ENCODE measurements at places on chromosomes 2 and 18.

- DNase-seq, result no peak
Measured at GRCh38 chr18:61225336-61225735, 107.9 kb upstream of the CDH20 start.

GRCh38 chr2:157744571-157745076 is 116.0 kb upstream of the ACVR1C start:
- DNase-seq, result no peak

DNA sequence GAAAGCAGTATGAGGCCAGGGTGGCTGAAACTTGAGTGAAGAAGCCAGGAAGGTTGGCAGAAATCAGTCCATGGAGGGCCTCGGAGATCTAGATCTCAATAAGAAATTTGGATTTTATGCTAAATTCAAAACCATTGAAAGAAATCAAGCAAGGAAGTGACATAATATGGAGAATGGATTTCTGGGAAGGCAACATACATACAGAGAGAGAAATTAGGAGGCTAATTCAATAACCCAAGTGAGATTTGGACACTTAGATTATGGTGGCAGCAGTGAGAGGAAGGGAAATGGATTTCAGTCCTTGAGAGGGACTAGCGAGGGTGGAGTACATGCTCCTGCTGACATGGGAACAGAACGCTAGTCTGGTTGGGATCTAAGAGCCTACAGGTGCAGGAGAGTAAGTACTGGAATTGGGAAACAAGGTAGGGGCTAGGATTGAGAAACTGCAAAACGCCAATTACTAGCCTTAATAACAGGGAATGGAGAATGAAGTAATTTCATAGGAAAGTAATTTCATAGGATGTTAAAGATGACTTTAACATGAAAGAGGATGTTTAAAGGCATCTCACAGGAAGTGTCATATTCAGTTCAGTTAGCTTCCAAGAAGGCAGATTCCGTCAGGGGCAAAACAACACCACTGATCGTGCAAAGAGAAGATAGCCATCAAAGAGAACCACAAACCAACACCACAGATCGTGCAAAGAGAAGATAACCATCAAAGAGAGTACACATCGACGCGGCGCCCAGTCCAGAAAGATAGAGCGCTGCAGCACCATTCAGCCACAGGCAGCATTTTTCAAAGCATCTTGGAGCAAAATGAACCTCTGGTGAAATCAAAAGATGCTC is 27.2 kb downstream of the CDKL4 start:
- no peak for DNase-seq

GRCh38 chr2:611519-611918 is 65.7 kb downstream of the TMEM18 start:
- DNase-seq, result no peak

- no peak for DNase-seq
Measured at GRCh38 chr2:198417836-198418235, 613.4 kb downstream of the PLCL1 start.

DNA sequence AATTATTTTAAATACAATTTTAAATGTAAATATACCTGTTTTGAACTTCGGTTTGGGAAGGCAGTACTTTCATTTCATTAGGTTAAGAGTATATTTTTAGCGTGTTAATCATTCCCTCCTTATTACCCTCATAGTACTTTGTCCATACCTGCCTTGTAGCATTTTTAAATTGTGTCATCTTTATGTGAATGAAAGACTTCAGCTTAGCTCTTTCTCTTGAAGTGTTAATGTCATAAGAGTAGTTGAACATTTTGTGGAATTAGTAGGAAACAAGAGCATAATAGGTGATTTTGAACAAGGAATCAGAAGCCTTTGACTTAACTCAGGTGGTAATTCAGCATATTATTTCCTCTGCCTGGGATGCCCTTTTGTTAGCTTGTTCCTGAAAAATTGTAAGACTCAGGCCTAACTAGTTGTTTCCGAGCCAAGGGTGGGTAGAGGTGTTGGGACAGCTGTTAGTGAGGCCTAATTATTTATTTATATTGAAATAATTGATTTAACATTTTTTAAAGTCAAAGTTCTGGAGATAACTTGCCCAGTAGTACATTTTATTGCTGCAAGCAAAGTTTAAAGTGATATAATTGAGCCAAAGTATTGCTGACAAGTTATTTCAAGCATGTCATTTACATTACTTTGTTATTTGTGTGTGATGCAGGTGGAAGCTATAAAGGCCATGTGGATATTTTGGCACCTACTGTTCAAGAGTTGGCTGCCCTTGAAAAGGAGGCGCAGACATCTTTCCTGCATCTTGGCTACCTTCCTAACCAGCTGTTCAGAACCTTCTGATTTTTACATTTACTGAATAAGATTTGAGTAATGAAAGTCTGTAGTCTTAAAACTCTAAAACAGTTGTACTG is 38.7 kb downstream of the DDX1 start:
- DNase-seq, result no peak

GRCh38 chr2:21693081-21693480 is 569.3 kb downstream of the TDRD15 start:
- no peak for DNase-seq

GRCh38 chr2:193580176-193580950 is 1385.6 kb upstream of the TMEFF2 start:
- DNase-seq, result no peak

DNA sequence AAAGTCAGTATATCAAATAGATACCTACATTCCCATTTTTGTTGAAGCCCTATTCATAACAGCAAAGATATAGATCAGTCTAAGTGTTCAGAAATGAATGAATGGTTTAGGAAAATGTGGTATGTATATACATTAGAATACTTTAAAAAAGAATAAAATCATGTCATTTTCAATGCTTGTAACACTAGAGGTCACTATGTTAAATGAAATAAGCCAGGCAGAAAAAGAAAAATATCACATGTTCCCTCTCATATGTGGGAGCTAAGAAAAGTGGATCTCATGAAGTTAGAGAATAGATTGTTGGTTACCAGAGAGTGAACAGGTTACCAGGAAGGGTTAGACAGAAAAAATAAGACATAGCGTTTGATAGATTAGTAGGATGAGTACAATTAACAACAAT is 1111.0 kb upstream of the SLC39A10 start:
- DNase-seq, result no peak

DNA sequence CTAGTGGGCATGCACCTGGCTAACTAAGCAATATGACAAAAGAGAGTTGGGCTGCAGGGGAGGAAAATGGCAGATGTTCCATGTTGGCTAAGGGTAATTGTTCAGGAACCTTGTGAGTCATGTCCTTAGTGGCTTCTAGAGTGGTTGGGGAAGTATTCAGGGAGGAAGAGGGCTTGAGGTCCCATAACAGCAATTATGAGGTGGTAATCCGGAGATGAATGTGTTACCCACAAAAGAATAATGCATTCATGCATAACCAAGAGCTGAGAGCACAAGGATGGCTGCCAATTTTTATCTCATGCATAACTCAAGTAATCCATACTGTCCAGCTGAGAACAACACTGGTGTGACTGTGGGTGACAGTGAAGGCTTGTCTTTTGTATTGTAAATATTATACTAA is 42.9 kb downstream of the TMEFF2 start:
- DNase-seq, result no peak

DNA sequence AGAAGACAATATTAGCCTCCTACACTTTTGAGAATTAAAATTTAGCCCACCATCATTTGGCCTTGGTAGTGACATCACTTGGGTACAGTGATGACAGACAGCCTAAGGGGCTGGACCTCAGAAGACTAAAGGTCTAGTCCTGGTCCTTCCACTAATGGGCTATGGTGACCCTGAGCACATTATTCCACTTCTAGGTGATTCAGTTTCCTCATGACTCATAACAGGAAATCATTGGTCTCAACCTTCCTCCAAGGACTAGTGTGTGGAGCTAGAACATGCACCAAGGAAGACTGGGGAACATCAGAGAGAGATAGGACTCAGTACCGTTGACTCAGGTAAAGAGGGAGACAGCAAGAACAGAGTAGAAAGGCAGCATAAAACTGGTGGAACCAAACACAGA is 64.0 kb downstream of the TFCP2L1 start:
- DNase-seq, result peak; percentile 71

GRCh38 chr2:130825231-130825965 is 11.3 kb upstream of the ARHGEF4 start:
- no peak for DNase-seq

- no peak for DNase-seq
Measured at GRCh38 chr2:84132370-84132769, 326.7 kb downstream of the SUCLG1 start.

GRCh38 chr18:11976315-11977152 is 4.8 kb upstream of the IMPA2 start:
- no peak for DNase-seq

- DNase-seq, result no peak
Measured at GRCh38 chr2:201208563-201209252, 25.8 kb downstream of the CASP10 start.

DNA sequence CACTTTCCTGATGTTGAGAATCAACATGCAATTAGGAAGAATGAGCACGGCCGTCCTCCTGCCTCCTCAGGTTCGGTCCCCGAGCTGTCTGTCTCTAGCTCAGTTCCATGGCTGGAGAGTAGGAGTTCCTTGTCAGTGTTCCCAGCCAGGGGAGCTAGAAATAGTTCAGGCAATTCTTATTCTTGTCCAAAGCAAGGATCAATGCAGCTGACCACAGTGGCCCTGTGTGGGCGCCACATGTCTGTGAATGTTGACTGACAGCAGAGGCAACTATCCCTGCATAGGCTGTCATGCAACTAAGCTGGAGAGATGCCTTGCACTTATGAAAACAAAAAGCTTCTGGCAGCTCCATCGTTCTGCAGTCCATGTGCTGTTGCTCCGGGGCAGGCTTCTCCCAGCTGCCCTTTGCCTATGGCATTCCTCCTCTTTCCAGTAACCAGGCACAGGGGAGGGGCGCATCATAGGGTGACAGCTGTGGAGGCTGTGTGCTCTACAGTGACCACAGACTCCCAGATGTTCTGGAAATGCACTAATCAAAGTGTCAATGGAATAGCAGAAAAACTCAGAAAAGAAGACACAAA is 58.7 kb downstream of the PDCL3 start:
- no peak for DNase-seq

Data from kidney capillary endothelial cell (primary cell).